ENCODE measurements at places on chromosomes 3 and 15. TPM values are rescaled to one million over a fixed set of nuclear protein-coding genes. Genes with fewer than 3 reads are reported as not detected.

GRCh38 chr3:149662240-149662887, 4.5 kb upstream of the WWTR1 start:
- peak overlapping the region; percentile 24 for H3K27ac ChIP-seq
- peaks cover 33% of the 10 kb centered on the region for H3K4me1 ChIP-seq
- no peaks in the 10 kb centered on the region for H3K27me3 ChIP-seq
- H3K4me3 ChIP-seq: no peak overlapping the region

The HDC gene
- not detected for total RNA-seq

The CCR4 gene
- 0.10 TPM for total RNA-seq

DNA sequence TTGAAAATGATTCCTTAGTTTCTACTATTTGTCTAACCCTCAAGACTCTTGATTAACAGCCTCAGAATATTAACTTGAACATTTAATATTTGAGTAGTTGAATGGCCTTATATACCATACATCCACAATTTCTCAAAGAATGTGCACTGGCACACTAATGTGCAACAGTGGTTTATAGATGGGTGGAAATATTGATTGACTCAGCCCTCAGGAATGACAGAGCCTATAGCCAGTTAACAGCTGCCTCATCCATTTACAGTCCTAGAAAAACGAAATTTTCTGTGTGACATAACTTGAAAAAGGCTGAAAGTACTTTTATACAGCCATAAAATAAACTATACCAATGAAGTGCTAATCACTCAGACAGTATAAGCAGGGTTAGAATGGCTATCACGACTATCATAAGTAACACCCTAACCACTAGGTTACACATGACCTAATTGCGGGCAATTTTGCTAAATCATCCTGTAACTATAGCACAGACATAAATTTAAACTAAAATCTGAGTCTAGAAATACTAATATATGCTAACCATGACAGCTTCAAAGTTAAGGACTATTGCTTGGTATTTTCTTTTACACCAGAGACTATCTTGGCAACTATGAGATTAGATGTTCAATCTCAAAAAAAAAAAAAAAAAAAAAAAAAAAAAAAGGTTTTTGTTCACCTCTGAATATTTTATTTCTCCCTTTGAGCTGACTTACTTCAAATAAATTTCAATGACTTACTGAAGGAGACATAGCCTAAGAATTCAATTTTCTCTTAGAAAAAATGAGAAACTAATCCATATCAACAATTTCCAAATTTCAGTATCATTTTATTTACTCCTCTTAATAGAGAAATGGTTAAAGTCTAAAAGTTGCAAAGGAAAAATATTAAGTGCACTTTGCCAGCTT, 9.3 kb downstream of the SECISBP2L start:
- H3K4me1 ChIP-seq: peaks cover 7% of the 10 kb centered on the region
- no peaks in the 10 kb centered on the region for H3K27me3 ChIP-seq
- DNase-seq: no peak
- H3K27ac ChIP-seq: no peak overlapping the region
- no peak overlapping the region for H3K4me3 ChIP-seq
- H3K36me3 ChIP-seq: no peaks in the 10 kb centered on the region

- no peaks in the 10 kb centered on the region for H3K36me3 ChIP-seq
- no peak overlapping the region for H3K4me3 ChIP-seq
- H3K27ac ChIP-seq: no peak overlapping the region
- no peak for DNase-seq
- no peaks in the 10 kb centered on the region for H3K27me3 ChIP-seq
These were observed 101.0 kb downstream of the MYLK start for GRCh38 chr3:123783050-123783689.

DNA sequence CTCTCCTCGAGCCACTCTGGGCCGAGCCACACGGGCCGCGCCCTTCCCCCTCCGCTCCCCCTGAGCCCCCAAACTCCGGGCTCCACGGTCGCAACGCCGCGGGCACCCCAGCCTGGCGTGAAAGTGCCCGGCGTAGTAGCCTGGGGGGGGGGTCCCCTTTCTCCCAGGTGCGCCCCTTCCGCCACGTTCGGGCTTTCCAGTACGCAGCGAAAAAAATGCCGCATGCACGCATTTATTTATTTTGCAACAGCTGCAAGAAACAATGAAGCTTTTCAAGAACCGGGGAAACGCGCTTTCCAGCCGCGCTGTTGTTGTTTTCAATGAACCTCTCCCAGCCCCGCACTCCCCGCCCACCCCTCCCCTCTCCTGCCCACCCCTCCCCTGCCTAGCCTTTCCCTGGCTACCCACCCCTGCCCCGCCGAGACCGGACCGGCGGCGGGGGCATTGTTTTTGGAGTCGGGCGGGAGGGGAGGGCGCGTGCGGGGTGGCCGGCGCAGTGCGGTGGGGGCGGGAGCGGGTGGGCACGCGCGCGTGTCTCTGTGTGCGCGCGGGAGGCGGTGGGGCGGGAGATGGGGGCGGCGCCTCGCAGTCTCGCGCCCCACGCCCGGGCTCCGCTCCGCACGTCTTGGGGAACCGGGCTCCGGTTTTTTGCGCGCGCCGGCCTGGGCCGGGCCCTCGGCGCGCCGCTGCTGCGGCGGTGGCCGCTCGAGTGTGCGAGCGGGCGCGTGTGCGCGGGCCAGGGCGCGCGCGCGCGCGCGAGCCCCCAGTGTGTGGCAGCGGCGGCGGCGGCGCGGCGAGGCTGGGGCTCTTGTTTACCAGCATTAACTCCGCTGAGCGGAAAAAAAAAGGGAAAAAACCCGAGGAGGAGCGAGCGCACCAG, at the start of gene IGF1R:
IGF1R (plus strand) TSS at position 766 of the 880 bp plus-strand sequence. CDS start 1,043 bp downstream, outside the sequence.
- peaks cover 28% of the 10 kb centered on the region for H3K4me1 ChIP-seq
- H3K27me3 ChIP-seq: 0 out of 2 replicates have a peak, but pooled peaks cover 2% of the 10 kb centered on the region
- DNase-seq: no peak
- no peaks in the 10 kb centered on the region for H3K36me3 ChIP-seq

The ACVR2B gene
- 2.8 TPM for total RNA-seq

The PLCD1 gene
- total RNA-seq: 1.8 TPM

GRCh38 chr15:28264166-28264565, 57.8 kb downstream of the HERC2 start:
- no peak overlapping the region for H3K4me3 ChIP-seq
- H3K4me1 ChIP-seq: no peaks in the 10 kb centered on the region
- no peak for DNase-seq

GRCh38 chr3:152196782-152197181, 71.9 kb upstream of the MBNL1 start:
- no peak overlapping the region for H3K27ac ChIP-seq
- no peak overlapping the region for H3K4me3 ChIP-seq
- H3K36me3 ChIP-seq: no peaks in the 10 kb centered on the region
- H3K4me1 ChIP-seq: 0 out of 2 replicates have a peak, but pooled peaks cover 5% of the 10 kb centered on the region
- H3K27me3 ChIP-seq: no peaks in the 10 kb centered on the region
- DNase-seq: no peak

The PGBD4 gene
- 2.3 TPM for total RNA-seq

- peaks cover 60% of the 10 kb centered on the region for H3K4me1 ChIP-seq
- H3K27me3 ChIP-seq: no peaks in the 10 kb centered on the region
- no peaks in the 10 kb centered on the region for H3K36me3 ChIP-seq
- peak overlapping the region; percentile 96 for H3K27ac ChIP-seq
These were observed 108.1 kb downstream of the PGPEP1L start for GRCh38 chr15:98899272-98900021.

DNA sequence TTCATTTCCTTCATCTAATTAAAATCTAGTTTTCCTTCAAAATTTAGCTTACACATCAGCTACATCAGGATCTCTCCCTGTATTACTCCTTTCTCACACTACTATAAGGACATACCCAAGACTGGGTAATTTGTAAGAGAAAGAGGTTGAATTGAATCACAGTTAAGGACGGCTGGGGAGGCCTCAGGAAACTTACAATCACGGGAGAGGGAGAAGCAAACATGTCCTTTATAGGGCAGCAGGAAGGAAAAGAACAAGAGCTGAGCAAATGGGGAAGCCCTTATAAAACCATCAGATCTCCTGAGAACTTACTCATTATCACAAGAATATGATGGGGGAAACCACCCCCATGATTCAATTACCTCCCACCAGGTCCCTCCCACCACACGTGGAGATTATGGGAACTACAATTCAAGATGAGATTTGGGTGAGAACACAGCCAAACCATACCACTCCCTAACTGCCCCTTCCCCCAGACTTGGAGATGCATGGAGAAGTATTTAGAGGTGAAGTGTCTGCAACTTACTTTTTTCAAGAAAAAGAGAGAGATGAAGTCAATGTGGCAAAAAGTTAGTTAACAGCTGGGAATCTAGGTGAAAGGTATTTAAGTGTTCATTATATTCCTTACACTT, 21.3 kb downstream of the PRTG start:
- no peaks in the 10 kb centered on the region for H3K36me3 ChIP-seq
- DNase-seq: no peak
- no peaks in the 10 kb centered on the region for H3K27me3 ChIP-seq
- no peak overlapping the region for H3K27ac ChIP-seq
- peaks cover 2% of the 10 kb centered on the region for H3K4me1 ChIP-seq

The PLA2G4D gene
- total RNA-seq: not detected

- no peaks in the 10 kb centered on the region for H3K27me3 ChIP-seq
- no peak overlapping the region for H3K4me3 ChIP-seq
These were observed 1177.5 kb downstream of the NSUN3 start for GRCh38 chr3:95240395-95240794.

GRCh38 chr3:24853685-24854490, 359.2 kb upstream of the THRB start:
- H3K4me1 ChIP-seq: no peaks in the 10 kb centered on the region
- no peak overlapping the region for H3K4me3 ChIP-seq
- H3K36me3 ChIP-seq: no peaks in the 10 kb centered on the region
- no peaks in the 10 kb centered on the region for H3K27me3 ChIP-seq
- no peak overlapping the region for H3K27ac ChIP-seq

DNA sequence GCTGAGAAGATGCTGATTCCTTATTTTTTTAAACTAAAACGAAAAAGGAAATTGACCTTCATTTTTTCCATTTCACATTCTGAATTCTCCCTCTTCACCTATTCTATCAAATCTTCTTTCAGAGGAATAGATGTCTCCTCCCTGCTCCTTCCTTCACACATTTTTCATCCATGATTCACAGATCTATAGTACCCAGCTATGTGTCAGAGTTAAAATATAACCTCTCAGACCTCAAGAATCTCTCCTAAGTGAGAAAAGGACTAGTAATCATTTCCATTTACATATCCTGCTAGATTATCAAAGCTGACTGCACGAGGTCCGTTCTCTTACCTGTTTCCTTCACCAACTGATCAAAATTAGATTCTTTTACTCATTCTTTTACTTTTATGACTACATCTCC, 1297.6 kb upstream of the ALCAM start:
- H3K27me3 ChIP-seq: no peaks in the 10 kb centered on the region
- H3K27ac ChIP-seq: no peak overlapping the region
- no peaks in the 10 kb centered on the region for H3K36me3 ChIP-seq

The ICE2 gene
- 66.2 TPM for total RNA-seq

DNA sequence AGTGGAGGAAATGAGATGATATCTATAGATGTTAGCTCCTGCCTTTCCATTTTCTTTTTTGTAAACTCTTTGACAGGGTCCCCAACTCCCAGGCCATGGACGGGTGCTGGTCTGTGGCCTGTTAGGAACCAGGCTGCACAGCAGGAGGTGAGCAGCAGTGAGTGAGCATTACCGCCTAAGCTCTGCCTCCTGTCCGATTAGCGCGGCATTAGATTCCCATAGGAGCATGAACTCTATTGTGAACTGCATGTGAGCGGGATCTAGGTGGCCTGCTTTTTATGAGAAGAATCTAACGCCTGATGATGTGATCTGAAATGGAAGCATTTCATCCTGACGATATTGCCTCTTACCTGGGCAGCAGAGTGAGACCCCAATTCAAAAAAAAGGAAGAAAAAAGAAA, 56.8 kb upstream of the CHD2 start:
- no peaks in the 10 kb centered on the region for H3K27me3 ChIP-seq
- no peak for DNase-seq

- H3K4me3 ChIP-seq: no peak overlapping the region
- H3K27ac ChIP-seq: no peak overlapping the region
- no peaks in the 10 kb centered on the region for H3K36me3 ChIP-seq
- no peak for DNase-seq
- no peaks in the 10 kb centered on the region for H3K4me1 ChIP-seq
- no peaks in the 10 kb centered on the region for H3K27me3 ChIP-seq
These were observed 176.2 kb downstream of the AKAP13 start for GRCh38 chr15:85556618-85556895.

- H3K4me3 ChIP-seq: no peak overlapping the region
- H3K4me1 ChIP-seq: no peaks in the 10 kb centered on the region
- no peak for DNase-seq
- H3K36me3 ChIP-seq: no peaks in the 10 kb centered on the region
- H3K27me3 ChIP-seq: peaks cover 3% of the 10 kb centered on the region
These were observed 40.6 kb upstream of the NMNAT3 start for GRCh38 chr3:139718415-139718814.

- no peaks in the 10 kb centered on the region for H3K36me3 ChIP-seq
- H3K27ac ChIP-seq: no peak overlapping the region
These were observed 155.0 kb downstream of the NLGN1 start for GRCh38 chr3:173552526-173552925.

The IL17RB gene
- 15.9 TPM for total RNA-seq

The LRRC31 gene
- total RNA-seq: not detected

DNA sequence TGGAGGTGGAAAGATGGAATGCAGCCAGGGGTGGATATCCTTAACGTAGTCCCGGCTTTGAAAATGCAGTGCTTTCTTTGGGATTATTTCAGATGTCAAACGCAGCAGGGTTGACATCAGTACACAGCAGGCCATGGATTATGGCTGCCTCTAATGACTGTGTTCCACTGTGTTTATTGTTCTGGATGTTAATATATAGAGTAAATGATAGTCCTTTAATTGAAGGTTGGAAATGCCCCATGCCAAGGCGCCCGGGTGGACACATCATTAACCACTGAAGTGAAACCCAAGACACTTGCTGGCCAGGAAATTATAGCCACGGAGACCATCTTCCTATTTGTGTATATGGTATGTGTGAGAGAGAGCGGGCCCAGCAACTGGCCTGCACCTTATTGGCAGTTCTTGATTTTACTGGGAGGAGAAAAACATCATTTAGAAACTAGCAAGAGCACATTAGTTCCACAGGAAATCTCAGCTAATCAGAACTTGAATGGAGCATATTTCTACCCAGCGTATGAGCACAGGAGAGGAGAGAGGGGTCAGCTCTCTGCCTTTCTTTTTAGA, 254.9 kb upstream of the RASGRP1 start:
- peaks cover 7% of the 10 kb centered on the region for H3K4me1 ChIP-seq
- H3K27ac ChIP-seq: peak overlapping the region; percentile 18
- DNase-seq: no peak
- H3K4me3 ChIP-seq: no peak overlapping the region

GRCh38 chr15:85381850-85382751, 1.7 kb downstream of the AKAP13 start:
- H3K36me3 ChIP-seq: no peaks in the 10 kb centered on the region
- no peak for DNase-seq
- H3K27ac ChIP-seq: peak overlapping the region; percentile 80

The CCR3 gene
- not detected for total RNA-seq

The LRRIQ4 gene
- total RNA-seq: not detected

DNA sequence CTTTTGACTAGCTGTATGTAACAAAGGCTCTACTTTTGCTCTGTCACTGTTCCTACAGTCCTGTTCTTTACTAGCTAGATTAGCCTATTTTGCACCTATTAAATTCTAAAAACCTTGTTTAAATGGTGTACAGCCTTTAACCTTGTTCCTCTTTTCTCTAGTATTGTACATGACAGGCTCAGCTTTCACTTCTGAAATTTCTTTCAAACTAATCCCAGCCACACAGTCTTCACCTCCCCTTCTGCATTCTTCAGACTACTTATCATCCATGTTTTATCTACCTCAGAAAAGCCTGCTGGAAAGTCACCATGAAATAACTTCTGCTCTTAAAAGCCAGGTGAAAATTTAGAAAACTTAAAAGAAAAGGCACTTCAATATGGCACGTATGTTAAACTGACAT, 122.4 kb downstream of the NECTIN3 start:
- no peaks in the 10 kb centered on the region for H3K36me3 ChIP-seq
- no peaks in the 10 kb centered on the region for H3K27me3 ChIP-seq
- no peaks in the 10 kb centered on the region for H3K4me1 ChIP-seq
- no peak overlapping the region for H3K4me3 ChIP-seq
- no peak overlapping the region for H3K27ac ChIP-seq
- no peak for DNase-seq

Data from Panc1 (cell line).